ENCODE measurements at places on chromosomes 2 and 18. TPM values are rescaled to one million over a fixed set of nuclear protein-coding genes. Genes with fewer than 3 reads are reported as not detected.

DCAF17 gene
- total RNA-seq: 12.9 TPM

DNA sequence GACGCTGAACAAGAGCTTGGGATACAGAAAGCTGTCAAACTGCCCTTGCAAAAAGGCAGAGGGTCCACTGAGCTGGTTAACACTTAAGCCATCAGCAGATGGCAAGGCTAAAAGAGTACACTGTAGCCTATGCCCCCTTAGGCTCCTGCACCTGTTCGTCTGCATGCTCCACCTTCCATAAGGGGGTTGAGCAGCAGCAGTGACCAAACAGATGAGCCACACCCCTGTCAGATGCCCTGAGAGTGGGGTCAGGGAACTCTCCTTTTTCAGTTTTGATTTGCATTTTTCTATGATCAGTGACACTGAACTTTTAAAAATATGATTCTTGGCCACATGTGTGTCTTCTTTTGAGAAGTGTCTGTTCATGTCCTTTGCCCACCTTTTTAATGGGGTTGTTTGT, 402.5 kb upstream of the FAM98A start:
- DNase-seq: no peak

ADGRF3 gene
- 0.35 TPM for total RNA-seq

DNA sequence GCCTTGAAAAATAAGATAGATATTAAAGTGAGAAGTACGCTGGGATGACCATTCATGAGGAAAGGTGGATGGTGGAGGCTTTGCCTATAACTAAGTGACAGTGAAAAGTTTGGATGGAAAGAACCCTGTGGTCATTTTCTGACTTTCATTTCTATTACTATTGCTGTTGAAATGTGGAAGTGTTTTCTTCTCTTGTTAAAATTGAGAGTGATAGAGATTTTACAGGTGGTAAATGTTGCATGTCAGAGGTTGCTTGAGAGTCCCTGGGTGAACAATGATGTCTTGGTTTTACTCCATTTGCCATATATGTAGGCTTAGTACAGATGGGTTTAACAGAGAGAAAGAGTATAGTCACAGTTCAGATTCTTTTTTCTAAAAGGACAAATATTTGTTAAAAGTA, 18.4 kb downstream of the NCOA1 start:
- DNase-seq: no peak

IL36RN gene
- total RNA-seq: not detected
